Hair follicle dermal papilla cell (primary cell): ENCODE measurements at places on chromosomes 1 and 21. TPM values are rescaled to one million over a fixed set of nuclear protein-coding genes. Genes with fewer than 3 reads are reported as not detected.

SYT11 gene
- total RNA-seq = 42.0 and 44.4 TPM in 2 replicates

SEC16B gene
- total RNA-seq = 4.0 and 5.8 TPM in 2 replicates

UTP11 gene
- 38.5 and 45.3 TPM in 2 replicates for total RNA-seq

S100A9 gene
- 0.49 TPM in 1 of 2 replicates, not detected in the other for total RNA-seq

S100A8 gene
- not detected in 2 replicates for total RNA-seq

TMEM222 gene
- total RNA-seq = 36.5 and 37.0 TPM in 2 replicates

NCAM2 gene
- 1.3 and 2.4 TPM in 2 replicates for total RNA-seq

PRKCZ gene
- total RNA-seq = 0.97 and 1.1 TPM in 2 replicates

TMEM54 gene
- 12.9 and 13.6 TPM in 2 replicates for total RNA-seq

PTPRU gene
- 44.4 and 77.4 TPM in 2 replicates for total RNA-seq

CCDC18 gene
- total RNA-seq = 4.0 and 6.7 TPM in 2 replicates

UBL4B gene
- total RNA-seq = 2.3 and 7.5 TPM in 2 replicates

NR5A2 gene
- total RNA-seq = 0.24 and 0.32 TPM in 2 replicates

CHIA gene
- total RNA-seq = not detected in 2 replicates

ST6GALNAC3 gene
- total RNA-seq = 1.9 and 3.9 TPM in 2 replicates

CDC20 gene
- total RNA-seq = 7.2 and 7.6 TPM in 2 replicates

CACNA1S gene
- not detected in 2 replicates for total RNA-seq

TLR5 gene
- 0.81 and 0.85 TPM in 2 replicates for total RNA-seq

FLAD1 gene
- total RNA-seq = 19.8 and 20.3 TPM in 2 replicates

KLHDC9 gene
- total RNA-seq = 0.65 and 2.2 TPM in 2 replicates

FYB2 gene
- under 0.01 TPM in 1 of 2 replicates, not detected in the other for total RNA-seq

OLIG2 gene
- total RNA-seq = not detected in 2 replicates

ASTN1 gene
- 0.16 and 0.24 TPM in 2 replicates for total RNA-seq

PLA2G2D gene
- total RNA-seq = not detected in 2 replicates

PIK3CD gene
- total RNA-seq = 44.8 and 58.4 TPM in 2 replicates

LIPI gene
- not detected in 2 replicates for total RNA-seq
